Gastroesophageal sphincter (tissue), 4 donors: ENCODE measurements at places on chromosomes 12 and 14. TPM values are rescaled to one million over a fixed set of nuclear protein-coding genes. Genes with fewer than 3 reads are reported as not detected.

DNA sequence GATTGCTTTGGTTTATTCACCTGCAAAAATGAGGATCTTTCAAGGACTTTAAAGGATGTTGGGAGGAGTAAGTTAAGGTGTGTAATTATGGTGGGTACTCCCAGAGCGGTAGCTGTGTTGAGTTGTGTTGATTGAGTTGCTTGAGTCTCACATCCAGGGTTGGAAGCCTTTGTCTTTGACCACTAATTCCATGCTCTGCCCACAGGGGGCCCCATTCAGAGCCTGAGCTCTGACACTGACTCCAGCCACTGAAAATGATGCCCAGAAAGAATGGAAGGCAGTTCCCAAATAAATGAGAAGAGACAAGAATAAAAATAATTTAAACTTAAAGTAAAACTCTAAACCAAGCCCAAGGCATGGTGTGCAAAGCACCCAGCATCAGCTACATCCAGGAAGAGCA, 237.4 kb upstream of the PWP1 start:
- no peak for ATAC-seq

GRCh38 chr12:65162609-65163008, 6.8 kb upstream of the LEMD3 start:
- ATAC-seq = no peak

DNA sequence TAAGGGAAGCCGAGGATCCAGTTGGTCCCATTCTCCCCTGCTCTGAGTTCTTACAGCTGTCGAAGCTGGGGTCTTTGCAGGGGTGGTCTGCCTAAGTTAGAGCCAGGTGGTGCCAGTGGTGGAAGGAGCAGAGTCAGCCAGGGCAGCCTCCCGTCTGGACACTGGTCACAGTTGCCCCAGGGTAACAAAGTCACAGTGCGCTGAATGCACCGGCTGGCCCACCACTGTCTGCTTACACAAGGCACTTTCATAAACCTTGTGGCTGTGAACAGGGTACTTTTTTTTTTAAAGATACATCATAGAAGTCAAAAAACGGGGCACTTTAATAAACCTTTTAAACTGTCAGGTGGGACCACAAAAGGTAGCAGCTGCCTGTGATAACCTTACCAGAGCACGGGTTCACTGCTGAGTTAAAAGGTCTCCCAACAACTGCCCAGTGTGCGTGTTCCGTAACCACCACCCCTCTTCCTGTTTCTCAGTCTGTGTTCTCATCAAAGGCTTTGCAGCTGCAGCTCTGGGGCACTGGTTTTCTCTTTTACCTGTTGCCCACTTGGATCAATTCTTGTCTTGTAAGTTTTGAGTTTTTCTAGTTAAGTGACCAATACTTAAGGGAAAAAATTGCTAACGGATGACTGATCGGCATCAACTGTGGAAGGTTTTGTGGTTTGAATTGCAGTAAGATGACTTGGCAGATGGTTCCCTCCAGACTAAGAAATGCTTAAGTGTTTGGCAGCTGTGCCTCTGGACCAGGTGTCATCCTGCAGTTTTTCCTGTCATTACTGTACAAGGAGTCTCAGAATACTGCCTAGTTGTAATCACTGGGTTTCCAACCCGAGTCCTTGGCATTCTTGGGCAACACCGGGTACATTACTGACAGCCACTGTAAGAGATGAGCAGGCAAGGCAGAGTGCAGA, 55.9 kb downstream of the DYNC1H1 start:
- ATAC-seq = no peak

DNA sequence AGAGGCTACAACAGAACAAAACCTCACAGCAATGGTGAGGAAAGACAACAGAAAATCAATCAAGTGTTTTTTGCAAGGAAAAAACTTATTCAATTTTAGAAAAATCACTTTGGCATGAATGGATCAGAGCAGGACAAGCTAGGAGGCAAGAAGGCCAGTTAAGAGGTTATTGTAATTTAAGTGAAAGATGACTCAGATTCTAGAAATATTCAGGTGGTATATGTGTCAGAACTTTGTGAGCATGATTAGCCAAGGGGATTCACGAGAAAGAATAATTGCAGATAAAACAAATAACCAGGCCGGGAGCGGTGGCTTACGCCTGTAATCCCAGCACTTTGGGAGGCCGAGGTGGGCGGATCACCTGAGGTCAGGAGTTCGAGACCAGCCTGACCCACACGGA, 12.7 kb downstream of the GCH1 start:
- ATAC-seq = no peak

- ATAC-seq = peak; percentile 24
These were observed 7.7 kb upstream of the PPP1R13B start for GRCh38 chr14:103854822-103855733.

DNA sequence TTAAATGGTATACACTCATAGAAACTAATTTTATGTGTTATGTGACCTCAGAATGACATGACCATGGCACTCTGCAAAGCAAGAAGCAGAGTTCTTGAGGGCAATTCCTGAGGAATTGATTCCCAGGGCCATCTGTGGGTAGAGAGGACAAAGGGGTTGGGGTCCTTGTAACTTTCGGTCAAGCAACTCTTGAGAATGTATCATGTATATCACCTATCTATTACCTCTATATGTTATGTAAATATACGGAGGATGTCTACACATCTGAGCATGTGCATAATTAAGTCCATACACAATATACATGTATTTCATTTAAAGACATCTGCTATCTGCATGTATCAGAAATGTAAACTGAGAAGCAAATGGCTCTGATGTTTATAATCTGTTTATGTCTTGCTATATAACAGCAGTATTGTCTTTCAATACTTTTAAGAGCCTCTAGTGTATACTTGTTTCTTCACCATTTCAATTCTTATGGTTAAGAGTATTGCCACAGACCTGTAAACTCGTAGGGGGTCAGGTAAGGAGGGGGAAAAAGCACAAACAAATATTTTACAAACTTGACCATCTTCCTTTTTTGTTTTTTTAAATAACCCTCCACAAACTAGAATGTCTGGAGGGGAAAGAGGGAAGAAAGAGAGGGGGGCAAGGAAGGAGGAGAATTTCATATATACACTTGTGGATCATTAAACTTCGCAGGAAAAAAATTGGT, 4.5 kb downstream of the FOXA1 start:
- no peak for ATAC-seq

GRCh38 chr12:16611146-16611545, 5.2 kb upstream of the LMO3 start:
- no peak for ATAC-seq

MAPK1IP1L gene
- 66.6 TPM for total RNA-seq

TAS2R8 gene
- not detected for total RNA-seq

NPAS3 gene
- 2.3 TPM for total RNA-seq
